ENCODE measurements at places on chromosomes 7 and 10.

- DNase-seq: peak; percentile 55
These were observed 28.2 kb downstream of the COL26A1 start for GRCh38 chr7:101390901-101391301.

DNA sequence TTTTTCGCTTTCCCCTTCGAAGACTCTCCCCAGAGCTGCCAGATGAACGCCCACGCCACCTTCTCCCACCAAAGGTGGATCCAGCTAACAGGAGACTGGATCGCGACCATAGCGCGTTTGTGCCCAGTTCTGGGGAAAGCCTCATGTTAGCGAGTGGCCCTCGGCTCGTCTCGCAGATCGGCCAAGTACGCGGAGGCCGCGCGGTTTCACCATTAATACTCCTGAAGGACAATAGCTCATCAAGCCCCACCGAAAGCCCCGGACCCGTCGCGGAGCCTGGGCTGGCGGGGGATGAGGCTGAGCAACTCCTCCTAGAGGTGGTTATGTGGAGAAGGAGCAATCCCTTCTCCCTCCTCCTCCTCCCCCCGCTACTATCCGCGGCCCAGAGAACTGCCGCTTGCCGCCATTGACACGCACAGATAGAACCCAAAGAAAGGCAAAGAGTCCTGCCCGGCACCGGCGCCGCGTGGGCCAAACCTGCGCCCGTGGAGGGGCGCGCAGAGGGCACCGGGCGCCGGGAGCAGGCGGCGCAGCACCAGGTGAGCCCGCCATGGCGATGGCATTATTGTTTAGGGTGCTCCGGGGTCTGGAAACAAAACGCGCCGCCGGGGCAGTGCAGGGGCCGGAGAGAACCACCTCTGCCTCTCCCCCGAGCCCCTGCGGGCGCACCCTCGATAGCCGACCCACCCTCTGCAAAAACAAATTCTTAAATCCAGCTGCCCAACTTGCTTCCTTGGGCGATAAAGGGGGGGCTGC is at the start of gene MACROH2A2:
Gene MACROH2A2 (plus strand): TSS at position 385 of the 756 bp plus-strand sequence. CDS start 22,813 bp downstream, outside the sequence.
- DNase-seq: peak; percentile 57

DNA sequence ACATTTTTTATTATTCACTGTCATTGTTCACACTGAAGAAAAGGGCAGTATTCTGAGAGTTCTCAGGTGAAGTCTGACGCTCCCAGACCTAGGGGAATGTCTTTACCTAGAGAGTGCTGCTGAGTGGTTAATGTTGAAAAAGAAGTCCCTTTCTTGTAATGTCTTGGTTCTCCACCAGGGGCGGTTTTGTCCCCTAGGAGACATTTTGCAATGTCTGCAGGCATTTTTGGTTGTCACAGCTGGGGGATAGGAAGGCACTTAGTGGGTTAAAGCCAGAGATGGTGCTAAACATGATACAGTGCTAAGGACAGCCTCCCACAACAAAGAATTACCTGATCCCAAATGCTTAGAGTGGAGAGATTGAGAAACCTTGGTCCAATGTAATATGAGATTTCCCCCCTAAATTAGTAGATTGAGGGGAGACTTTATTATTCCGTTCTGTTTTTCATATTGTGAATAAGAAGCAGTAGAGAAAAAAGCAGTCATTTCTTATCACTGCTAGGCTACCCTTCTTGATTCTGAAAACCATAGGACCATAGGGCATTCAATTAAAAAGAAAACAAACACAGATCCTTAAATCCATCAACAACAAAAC is 13.1 kb downstream of the UMAD1 start:
- DNase-seq: peak; percentile 21

- peak; percentile 59 for DNase-seq
These were observed 29.3 kb downstream of the KLF6 start for GRCh38 chr10:3755440-3756359.

- DNase-seq: no peak
These were observed 34.0 kb downstream of the ANLN start for GRCh38 chr7:36423633-36424032.

DNA sequence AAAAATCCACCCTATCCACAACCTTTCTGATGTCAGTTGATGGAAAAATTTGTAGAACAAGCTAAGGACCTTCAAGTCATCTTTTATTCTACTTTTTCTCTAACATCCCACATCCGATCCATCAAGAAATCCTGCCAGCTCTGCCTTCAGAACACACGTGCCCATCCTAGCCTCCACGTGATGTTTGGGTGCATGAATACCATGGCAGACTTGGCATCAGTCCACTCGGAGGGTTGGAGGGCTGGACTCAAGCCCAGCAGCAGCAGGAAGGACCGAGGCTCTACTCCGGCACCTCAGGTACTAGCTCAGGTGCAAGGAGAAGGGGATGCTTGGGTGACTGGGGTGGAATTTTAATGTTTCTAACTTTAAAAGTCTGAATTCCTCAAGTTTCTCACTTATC is 428.6 kb downstream of the DPP6 start:
- DNase-seq: no peak

DNA sequence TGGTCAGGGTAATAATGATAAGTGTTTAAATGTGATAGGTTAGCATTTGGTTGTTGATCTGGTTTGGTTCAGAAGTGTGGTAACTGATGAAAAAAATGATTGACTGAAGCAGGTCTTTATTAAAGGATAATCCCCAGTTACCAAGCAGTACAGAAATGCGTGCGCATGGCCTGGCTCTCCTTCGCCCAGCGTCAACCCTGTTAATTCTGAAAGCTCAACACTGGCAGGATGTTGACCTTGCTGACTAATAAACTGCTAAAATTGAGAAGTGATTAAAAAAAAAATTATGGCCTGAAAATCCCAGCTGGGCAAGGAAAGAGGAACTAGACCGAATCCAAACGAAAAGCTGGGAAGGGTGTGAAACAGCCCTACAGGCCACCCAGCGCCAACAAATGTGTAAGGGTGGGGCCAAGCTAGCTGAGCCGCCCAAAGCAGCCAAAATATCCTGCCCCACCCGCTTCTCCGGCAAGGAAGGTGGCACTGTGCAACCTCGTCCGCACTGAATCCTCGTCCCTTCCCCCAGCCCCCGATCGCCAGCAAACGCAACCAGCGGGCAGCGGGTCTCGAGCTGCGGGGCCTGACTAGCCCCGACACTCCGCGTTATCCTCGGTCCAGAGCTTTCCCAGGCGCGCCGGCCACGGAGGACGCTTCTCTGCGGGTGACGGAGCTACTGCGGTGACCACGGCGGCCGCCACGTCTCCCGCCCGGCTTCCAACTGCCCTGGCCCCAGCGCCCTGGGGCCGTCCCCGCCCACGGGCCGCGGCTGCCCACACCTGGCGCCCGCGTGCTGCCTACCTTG is 561 bp downstream of the SHTN1 start:
- DNase-seq: peak; percentile 32

GRCh38 chr7:75968012-75968411 is 26.4 kb downstream of the TMEM120A start:
- DNase-seq: no peak

- peak; percentile 59 for DNase-seq
These were observed 286.9 kb upstream of the DKK1 start for GRCh38 chr10:52027055-52027705.

DNA sequence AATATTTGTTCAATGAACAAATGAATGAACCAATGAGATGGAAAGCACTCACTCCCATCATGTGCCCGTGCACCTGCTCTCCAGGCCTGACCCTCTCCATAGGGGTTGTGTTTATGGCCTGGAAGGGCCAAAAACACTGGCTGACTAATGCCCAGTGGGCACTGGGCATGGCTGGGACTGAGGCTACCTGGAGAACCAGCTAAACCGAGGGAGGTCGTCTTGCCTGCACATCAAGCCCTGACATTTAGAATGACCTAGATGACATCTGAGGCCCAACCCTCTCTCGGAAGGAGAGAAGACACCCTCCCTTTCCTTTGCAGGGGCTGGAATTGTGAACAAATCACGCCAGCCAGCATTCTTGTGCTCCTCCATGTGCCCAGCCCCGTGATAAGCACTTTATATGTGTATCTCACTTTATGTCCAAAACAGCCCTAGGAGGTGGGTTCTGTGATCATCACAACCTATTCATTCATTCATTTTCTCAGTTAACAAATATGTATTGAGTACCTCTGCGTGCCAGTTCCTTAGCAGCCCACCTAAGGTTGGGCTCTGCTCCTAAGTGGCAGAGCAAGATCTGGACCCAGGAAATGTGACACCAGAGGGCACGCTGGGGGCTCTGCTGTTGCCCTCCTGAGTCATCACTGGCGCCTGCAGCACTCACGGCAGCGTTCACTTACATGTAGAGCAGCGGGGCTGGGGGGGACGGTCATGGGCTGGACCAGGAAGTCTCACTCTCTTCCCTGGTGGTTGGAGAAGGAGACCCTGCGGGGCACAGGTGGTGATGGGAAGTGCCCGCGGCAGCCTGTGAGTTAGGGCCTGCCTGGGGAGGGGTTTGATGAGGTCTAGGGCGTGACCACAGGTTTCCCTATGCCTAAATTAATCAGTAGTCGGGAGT is 52.0 kb downstream of the TSPAN15 start:
- no peak for DNase-seq

Data from fibroblast of mammary gland (primary cell).